ENCODE measurements at places on chromosomes 5 and 9.

DNA sequence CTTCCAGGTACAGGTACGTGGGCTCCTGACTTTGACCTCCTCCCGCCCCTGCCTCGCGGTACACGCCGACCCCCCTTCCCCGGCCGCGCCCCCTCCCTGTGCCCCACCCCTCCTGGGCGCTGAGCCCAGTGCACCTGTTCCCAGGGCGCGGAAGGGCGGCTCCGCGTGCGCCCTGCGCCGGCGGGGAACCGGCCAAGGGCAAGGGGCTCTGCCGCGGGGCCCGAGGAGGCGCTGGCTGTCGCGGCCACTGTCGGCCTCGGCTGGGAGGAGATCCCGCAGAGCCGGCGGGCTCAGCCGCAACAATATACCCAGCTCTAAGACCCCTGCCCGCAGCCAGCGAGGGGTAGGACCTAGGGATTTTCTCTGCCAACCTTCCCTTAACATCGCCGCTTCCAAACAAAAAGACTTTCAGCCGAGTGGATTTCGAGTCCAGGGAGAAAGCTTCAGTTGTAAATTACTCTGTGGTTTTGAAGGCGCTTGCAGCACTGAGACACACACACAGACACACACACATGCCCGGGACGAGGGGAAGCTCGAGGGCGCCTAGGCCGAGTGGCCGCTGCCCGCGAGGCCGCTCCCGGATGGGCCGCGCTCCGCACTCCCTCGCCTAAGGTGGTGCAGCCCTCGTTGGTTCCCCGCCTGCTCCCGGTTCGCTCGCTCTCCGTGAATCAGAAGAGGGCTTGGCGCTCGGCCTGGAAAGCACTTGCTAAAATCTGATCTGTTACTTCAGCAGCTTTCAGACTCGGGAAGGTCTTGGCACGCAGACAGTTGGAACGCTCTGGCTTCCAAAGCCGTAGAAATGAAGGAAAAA is 1.2 kb downstream of the FGF18 start:
- DNase-seq, result no peak

DNA sequence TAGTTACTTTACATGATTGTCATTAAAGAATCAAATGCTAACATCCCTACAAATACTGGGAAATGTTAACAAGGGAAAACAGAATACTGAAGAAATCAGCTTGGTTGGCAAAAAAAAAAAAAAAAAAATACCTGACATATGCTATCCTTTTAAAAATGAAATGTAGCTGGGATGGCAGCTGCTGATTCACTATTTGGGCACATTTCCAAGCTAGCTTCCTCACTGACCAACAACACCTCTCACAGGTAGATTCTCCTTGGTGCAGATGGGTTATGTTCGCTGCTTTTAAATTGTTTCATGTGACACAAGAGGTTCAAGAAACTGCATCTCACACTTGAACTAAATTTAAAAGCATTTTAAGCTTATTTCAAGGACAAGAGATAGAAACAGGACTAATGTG is 6.1 kb upstream of the PRUNE2 start:
- no peak for DNase-seq

GRCh38 chr5:90402521-90403255 is 6.9 kb downstream of the CETN3 start:
- no peak for DNase-seq

DNA sequence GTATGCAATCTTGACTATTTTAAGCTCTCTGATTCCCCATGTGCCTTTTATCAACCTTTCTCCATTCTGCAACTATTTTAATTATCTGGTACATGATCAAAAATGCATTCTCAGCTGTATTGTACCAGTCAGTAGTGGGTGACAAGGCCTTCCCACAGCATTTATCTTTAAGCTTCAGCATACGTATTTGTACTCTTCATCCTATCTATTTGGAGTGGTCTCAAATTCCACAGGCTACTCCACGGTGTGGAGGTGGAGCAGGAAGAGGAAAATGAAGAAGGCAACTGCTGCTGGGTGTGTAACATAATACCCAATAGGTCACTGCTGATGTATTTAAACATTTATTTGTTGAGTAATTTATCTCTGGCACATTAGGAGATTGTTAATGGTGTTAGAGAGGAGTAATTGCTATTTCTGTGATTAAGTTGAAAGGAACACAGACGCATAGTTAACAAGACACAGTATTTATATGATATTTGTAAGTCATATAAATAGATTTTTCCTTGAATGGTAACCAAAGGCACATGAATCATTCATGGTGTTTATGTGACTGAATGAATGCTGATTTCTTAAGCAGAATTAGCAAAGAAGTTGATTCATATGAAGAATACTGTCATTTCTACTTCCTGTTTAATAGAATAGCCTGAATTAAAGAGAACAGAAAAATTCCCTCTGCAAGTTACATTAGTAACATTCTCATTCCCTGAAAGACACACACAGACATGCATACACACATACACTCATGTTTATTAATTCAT is 153.8 kb upstream of the NR3C1 start:
- DNase-seq, result peak; percentile 36

DNA sequence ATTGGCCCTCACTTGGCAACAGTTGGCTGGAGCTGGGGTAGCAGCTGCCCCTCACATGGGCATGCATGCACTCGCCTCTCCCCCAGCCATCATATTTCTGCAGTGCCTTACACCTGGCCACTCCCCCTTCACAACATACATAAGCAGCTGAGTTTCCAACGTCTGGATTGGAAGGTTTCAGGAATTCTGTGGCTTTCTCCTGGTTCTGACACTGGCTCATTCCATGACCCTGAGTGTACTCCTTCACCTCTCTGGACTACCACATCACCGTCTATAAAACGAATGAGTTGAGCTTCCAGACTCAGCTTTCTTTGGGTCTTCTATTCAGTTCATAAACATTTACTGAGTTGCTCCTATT is 84.3 kb downstream of the GALNT10 start:
- DNase-seq, result no peak

DNA sequence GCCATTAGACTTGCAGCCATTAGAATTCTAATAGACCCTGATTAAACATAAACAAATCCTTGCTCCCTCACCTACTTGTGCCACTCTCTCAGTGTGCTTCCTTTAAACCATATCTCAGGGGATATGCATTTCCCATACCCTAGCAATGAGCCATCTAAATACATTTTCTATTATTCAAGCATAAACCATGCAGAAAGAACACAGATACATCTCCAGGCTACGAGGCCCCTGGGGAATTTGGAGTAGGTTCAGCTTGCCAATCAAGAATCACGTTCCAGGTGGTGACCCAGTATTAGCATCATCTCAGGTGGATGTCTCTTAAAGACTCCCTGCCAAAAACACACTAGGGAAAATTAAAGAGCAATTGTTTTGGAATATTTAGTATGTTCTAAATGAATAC is 93.0 kb upstream of the CCL21 start:
- no peak for DNase-seq

GRCh38 chr5:44619875-44620610 is 188.7 kb upstream of the MRPS30 start:
- no peak for DNase-seq

- peak; percentile 54 for DNase-seq
These were observed 13.5 kb downstream of the IL12B start for GRCh38 chr5:159316519-159317383.

DNA sequence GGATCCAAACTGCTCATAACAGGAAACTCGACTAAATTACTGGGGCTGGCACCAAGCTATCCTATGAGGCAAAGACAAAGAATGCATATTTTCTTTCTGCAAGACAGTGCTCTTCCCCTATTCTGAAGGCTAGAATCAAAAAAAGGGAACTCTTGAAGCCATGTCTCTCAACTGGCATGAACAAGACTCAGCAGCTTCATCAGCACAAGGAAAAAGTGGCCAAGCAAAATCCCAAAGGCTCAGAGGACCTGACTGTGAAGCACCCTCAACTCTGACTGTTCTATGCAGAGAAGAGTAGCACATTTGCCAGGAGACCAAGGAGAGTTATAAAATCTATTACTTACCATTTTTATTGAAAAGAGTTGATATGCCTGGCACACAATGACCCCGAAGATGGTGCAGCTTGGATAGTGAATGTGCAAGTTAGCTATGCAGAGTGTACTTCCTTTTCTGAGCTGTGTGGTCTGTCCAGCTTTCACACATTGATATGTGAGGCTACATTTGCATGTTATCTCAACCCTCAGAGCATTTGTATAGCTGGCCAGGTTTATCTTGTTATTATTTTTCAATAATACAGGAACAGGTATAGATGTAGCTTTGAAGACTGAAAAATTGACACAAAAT is 51.0 kb upstream of the FYB1 start:
- DNase-seq, result no peak

GRCh38 chr9:119160551-119160950 is 208.7 kb downstream of the BRINP1 start:
- DNase-seq, result no peak

DNA sequence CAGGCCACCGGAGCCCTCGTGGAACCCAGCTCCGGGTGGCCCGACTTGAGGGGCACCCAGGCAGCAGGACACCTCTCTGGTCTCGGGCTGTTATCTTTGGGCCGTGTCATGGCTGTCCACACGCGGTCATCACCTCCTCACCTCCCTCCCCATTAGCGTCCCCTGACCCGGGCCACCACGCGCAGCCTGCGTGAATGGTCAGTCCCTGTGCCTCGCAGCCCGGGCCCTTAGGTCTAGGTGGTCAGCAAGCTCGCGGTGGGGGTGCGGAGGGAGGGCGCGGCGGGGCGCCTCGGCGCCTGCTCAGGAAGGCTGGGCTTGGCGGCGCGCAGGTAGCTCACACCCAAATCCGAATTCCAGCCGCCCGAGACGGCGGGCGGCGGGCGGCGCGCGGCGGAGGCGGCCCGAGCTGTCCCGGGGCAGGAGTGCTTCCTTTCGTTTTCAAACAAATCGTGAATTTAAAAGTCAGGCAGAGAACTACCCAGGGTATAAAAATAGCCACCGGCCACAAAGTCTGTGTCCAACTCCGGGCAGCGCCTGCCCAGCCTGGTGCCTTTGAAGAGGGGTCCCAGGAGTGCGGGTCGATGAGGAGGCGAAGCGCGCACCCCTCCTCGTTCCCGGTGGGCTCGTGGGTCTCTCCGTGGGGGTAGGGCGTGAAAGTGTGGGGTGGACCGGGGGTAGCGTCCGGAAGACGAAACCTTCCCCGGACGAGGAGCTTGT is 1.0 kb upstream of the RXRA start:
- DNase-seq, result no peak

- DNase-seq, result no peak
These were observed 63.3 kb downstream of the PLPP1 start for GRCh38 chr5:55471468-55471867.

GRCh38 chr9:93953496-93954433 is 1.4 kb downstream of the BARX1 start:
- DNase-seq, result no peak

GRCh38 chr9:133844398-133844784 is 106.2 kb upstream of the SARDH start:
- DNase-seq, result no peak

DNA sequence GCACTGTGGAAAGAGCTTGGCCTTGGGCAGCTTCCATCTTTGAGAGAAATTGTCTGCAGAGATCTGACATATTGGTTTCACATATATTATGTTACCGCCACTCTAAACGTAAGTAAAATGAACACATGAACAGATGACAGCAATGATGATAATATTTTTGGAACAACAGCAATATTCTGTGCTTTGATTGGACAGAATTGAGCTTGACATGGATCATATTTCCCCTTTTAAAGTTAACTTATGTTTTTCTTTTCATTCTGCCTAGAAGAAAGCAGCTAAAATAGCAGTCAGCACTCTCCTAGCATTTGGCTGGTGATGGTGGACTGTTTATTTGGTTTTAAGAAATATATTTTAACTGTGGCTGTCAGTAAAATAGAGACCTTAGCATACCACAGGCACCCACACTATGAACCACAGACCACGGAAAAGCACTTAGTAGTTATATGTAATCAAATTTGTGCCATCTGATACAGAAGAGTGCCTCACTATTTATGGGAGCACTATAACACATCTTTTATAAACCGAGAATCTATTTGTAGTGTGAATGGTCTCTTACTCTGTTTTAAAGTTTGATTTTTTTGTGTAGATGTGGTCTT is 1.8 kb upstream of the CFAP95 start:
- DNase-seq, result peak; percentile 67

DNA sequence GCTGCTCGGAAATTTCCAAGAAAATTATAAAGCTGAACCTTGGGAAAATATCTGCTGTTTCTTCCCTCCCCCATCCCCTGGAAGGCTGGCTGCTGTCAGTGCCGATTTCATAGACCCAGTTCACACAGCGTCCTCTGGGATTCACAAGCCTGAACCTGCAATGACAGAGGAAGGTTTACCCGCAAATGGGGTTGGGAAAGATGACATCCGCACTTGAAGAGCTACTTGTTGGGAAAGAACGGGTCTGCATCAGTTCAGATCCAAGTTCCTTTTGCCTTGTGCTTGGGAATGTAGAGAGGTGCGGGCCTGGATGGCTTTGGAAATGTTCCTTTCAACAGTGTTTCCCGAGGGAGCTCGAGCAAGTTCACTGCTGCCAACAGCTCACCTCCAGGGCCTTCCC is 13.9 kb downstream of the PCDH12 start:
- DNase-seq, result no peak

- peak; percentile 95 for DNase-seq
These were observed 24.4 kb upstream of the GRPEL2 start for GRCh38 chr5:149320791-149321330.

DNA sequence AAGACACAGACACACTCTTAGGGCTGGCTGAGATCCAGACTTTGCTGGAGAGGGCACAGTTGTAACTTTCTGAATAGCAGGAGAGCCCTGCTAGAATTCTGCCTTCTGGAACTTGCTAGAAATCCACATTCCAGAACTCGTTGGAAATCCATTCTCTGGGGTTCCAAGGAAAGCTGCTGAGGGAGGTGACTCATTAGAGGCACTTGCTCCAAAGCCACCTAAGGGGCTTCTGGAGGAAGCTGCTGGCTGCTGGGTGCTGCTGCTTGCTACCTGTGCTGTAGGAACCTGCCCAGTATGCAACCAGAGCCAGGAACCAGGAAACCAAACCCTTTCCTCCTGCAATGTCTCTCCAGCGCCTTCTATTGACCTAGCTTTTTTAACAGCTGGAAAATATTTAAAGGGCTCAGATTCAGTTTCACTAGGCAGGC is 4.1 kb upstream of the TLE4 start:
- DNase-seq, result no peak
